GM13976 (cell line): ENCODE measurements at places on chromosomes 13 and 19.

DNA sequence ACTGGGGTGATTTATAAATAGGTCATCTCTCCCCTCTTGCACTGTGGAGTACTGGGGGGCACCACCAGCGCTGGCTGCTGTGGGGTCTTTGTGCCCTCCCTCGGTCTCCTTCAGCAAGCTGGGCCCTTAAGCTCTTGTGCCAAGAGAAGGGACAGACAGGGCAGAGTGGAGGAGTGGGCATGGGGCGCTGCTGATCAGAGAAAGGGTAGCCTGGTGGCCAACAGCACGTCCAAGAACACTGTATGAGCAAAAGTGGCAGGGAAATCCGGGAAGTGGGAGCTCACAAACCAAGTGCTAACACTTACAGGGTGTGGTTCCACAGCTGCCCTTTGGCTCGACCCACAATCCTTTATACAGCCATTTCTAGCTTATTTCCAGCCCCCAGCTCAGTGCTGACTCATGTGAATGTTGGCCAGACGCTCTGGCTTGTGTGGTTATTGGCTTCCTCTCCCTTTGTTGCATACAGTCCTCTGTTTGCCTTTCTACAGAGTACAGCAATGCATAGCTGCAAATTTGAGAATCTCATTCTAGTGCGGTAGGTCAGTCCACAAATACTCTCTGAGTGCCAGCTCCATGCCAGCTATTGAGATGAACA lies 298.8 kb downstream of the SHISA2 start:
- no peak for DNase-seq

DNA sequence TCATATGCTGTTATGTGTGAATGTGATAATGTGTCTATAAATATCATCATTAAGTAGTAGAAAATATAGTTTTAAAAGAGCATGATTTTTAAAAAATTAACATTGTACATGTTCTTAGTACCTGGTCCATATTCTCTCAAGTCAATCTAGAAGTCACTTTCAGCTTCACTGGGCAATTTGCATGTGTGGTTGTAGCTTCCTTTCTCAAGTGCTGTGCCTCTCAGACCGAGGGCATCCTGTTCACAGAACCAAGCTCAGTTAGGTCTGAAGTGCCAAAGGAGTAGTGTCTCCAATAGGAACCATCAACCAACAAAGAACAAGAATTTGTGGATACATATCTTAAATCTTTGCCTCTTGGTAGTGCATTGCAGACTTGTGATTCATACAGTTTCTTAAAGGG lies 541.8 kb upstream of the SLC10A2 start:
- DNase-seq, result no peak

- DNase-seq, result no peak
Observed at GRCh38 chr13:109182777-109183465, 553.5 kb downstream of the MYO16 start.

GRCh38 chr13:42354241-42355091 lies 82.5 kb downstream of the AKAP11 start:
- DNase-seq, result peak; percentile 34

GRCh38 chr13:38160131-38160530 lies 189.5 kb upstream of the UFM1 start:
- no peak for DNase-seq
